ENCODE measurements at places on chromosomes 12 and 14. TPM values are rescaled to one million over a fixed set of nuclear protein-coding genes. Genes with fewer than 3 reads are reported as not detected.

MLH3 gene
- total RNA-seq, result 15.1 TPM

DLGAP5 gene
- 98.8 TPM for total RNA-seq

RNF34 gene
- 102 TPM for total RNA-seq

CMKLR1 gene
- not detected for total RNA-seq

TTC8 gene
- total RNA-seq, result 1.4 TPM

KANSL2 gene
- total RNA-seq, result 56.6 TPM

SPPL3 gene
- 21.3 TPM for total RNA-seq

PPM1H gene
- 0.68 TPM for total RNA-seq

RPGRIP1 gene
- not detected for total RNA-seq

SLC15A5 gene
- not detected for total RNA-seq

MYF5 gene
- not detected for total RNA-seq

ENTPD5 gene
- 13.1 TPM for total RNA-seq

ING4 gene
- 26.3 TPM for total RNA-seq

STAT6 gene
- 99.1 TPM for total RNA-seq

TIMM9 gene
- total RNA-seq, result 29.4 TPM

FITM1 gene
- total RNA-seq, result 0.91 TPM
